ENCODE measurements at places on chromosomes 5 and 9.
A peak's percentile ranks its signal among the peaks of the same experiment; 100 is the strongest.

GRCh38 chr9:77939149-77939668 is 92.4 kb downstream of the GNAQ start:
- DNase-seq: no peak

DNA sequence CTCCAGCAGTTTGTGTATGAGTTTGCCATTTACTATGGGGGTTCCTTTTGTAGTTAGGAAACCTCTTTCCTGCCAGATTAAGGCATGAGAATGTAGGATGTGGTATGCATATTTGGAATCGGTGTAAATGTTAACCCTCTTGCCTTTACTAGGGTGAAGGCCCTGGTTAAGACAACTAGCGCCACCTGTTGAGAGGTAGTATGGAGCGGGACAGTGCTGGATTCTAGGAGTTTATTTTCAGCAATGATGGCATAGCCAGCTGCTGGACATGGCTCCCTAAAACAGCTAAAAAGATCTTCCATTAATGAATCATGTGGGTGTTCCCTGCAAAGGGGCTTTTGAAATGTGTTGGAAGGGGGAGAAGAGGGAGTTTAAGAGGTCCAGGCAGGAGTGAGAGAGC is 30.7 kb upstream of the GPX3 start:
- DNase-seq: no peak

- peak; percentile 53 for DNase-seq
Measured at GRCh38 chr5:124655251-124655917, 91.1 kb downstream of the ZNF608 start.

DNA sequence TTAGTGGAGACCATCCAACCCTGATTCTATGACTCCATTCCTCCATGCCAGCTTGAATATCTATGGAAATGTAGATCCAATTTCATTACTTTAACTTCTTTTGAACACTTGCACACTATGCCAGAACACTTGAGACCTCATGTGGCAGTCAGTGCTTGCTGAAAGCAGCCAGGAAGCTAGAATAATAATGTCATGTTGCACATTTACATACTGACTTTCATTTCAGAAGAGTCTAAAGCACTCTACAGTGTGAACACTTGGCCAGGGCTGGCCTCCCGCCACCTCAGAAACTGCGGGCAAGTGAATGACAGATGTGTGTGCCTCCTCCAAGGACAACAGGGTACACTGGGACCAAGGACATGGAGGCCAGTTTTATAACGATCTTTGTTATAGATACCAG is 97.3 kb downstream of the SLF1 start:
- DNase-seq: no peak

GRCh38 chr9:103789686-103790085 is 304.4 kb upstream of the SMC2 start:
- no peak for DNase-seq

DNA sequence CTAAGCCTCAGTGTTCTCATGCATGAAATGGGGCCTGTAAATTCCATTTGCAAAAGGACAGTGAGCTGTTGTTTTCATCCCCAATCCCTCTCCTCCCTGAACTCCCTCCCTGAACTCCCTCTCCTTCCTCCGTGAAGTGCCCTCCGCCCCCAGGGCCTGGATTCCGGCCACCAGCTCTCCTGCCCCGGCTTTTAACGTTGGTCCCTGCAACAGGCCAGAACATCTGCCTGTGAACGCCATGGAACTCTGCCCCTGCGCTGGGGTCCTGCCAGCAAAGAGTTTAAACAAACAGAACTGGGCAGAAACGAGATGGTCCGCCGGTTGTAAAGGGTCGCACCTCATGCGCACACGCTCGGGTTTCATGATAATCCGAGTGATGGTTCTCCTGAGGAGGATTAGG is 62.4 kb downstream of the SMIM23 start:
- DNase-seq: no peak

DNA sequence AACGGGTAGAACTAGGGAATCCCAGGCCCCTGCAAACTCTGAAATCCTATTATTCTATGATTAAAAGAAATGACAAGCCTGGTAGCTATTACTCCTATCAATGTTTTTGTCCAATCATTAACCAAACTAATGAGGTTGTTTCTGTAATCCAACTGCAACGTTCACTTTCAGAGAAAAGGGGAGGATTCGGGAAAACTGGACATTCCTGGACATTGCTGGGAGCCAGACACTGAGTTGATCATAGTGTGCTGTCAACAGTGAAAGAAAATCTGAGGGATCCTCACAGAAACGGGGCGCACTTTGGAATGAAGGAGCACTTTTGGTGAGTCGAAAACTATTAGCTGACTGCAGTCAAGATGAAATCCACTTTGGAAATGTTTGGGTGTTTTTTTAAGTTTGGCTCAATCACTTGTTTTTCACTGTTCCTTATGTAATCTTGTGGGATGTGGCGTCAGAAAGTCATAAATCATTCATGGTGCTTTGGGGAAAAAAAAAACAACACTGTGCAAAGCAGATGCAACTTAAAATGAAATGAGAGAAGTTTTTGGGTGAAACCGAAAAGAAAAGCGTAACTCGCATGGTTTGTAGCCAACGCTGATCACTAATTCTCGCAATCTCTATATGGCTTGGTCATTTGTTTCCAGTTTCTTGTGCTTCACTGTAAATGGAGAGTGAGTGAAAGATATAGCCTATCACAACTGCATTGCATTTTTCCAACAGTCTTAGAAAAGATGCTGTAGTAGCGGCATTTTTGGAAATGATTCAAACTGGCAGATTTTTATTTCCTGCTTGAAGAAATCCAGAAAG is 51.2 kb upstream of the ADRA1B start:
- no peak for DNase-seq
